ENCODE measurements at places on chromosomes 6 and 20.

DNA sequence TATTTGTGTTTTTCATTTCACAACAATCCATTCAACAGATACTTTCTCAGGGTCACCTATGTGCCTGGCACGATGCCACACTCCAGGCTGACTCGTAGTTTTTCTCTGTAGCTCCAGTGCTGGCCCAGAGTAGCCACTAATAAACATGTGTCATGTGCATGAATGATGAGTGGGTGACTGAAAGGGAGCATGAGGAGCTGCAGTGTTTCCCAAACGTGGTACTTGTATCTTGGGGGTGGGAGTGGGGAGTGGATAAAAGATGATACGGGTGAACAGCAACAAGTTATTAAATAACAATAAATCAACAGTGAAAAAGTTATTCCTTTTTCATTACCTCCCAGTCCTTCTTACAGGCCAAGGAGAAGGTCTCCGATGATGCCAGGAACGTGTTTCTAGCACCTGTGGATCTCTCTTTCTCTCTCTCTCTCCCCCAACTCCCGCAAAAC, 17.1 kb downstream of the SRXN1 start:
- no peak for DNase-seq

- no peak for DNase-seq
Measured at GRCh38 chr6:125568609-125569008, 180.8 kb upstream of the HEY2 start.

GRCh38 chr6:98834060-98835031, at the start of gene POU3F2:
POU3F2 (plus strand) TSS chr6:98834574; CDS start chr6:98834874, 300 bp downstream.
- DNase-seq, result peak; percentile 80

DNA sequence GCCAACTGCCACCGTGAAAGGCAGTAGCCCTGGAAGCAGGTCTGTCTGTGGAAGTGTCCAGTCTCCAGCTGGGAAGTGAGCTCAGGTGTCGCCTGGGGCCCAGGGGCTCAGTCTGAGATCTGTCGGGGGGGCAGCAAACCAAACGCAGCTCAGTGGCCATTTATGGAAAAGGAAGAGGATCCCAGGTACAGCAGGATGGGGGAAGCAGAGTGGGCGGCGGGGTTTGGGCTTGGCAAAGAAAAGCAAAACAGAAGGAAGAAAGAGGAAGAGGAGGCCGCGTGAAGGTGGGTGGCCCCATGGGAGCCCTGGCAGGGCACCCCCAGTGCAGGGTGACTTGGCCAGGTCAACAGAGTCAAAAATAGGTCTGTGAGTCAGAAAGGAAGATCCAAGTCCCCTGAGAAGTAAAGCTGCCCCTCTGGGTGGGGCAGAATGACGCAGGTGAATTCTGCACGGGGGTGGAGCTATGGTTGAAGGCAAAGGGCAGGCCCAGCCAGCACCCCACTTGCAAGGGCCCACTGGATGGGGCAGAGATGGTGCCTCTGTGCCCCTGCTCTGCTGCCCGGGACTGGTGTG, 5.3 kb downstream of the PXDC1 start:
- DNase-seq, result no peak

GRCh38 chr20:53685070-53685595, 91.5 kb upstream of the ZNF217 start:
- no peak for DNase-seq

GRCh38 chr6:100633096-100633777, 168.5 kb upstream of the SIM1 start:
- DNase-seq, result no peak

- DNase-seq, result no peak
Measured at GRCh38 chr20:53244711-53245110, 272.6 kb downstream of the TSHZ2 start.

GRCh38 chr6:23176471-23176870, 607.1 kb downstream of the HDGFL1 start:
- no peak for DNase-seq

GRCh38 chr20:41329435-41330342, 10.9 kb upstream of the LPIN3 start:
- DNase-seq, result no peak

All from progenitor cell of endocrine pancreas (in vitro differentiated cells).